Heart right ventricle (tissue), 16 donors: ENCODE measurements at places on chromosomes 16 and 17. TPM values are rescaled to one million over a fixed set of nuclear protein-coding genes. Genes with fewer than 3 reads are reported as not detected.

GRCh38 chr16:23072769-23073549, 76.3 kb downstream of the USP31 start:
- DNase-seq = no peak

DNA sequence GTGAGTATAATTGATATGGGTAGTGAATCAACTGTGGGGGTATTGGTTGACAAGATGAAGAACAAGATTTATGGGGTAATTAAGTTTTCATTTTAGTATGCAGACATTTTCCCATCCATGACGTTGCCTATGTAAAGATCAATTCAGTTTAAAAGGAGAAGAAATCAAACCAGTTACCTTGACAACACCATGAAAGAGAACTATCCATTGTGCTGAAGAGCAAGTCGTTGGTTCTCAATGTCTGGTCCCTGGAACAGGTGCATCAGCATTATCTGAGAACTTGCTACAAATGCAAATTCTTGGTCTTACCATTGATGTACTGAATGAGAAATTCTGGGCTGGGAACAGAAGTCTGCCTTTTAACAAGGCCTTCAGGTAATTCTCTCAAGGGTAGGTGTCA, 801 bp upstream of the OR4D2 start:
- no peak for DNase-seq

DNA sequence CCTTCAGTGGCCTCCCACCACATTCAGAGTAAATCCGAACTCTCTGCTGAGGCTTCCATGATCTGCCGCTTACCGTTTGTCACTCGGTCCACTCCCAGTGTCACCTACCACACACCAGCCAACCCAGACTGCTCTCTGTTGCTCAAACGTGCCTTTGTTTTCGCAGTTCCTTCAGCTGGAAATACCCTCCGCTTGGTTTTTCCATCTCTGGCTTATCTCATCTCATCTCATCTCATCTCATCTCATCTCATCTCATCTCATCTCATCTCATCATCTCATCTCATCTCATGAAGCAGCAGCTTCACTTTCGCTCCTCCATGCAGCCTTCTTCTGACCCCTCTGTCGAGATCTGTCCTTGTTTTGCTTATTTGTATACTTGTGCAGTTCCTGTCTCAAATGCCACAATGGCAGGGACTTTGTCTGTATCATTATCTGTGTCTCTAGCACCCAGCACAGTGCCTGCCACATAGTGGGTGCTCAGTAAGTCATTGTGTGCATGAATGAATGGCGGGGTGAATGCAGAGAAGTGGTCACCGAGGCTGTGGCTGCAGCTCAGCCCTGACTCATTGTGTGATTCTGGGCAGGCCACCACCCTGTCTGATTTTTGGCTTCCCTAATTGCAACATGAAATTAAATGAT, 3.8 kb upstream of the SNX20 start:
- DNase-seq = no peak

- no peak for DNase-seq
These were observed 35.1 kb upstream of the SREBF1 start for GRCh38 chr17:17871913-17872312.

DNA sequence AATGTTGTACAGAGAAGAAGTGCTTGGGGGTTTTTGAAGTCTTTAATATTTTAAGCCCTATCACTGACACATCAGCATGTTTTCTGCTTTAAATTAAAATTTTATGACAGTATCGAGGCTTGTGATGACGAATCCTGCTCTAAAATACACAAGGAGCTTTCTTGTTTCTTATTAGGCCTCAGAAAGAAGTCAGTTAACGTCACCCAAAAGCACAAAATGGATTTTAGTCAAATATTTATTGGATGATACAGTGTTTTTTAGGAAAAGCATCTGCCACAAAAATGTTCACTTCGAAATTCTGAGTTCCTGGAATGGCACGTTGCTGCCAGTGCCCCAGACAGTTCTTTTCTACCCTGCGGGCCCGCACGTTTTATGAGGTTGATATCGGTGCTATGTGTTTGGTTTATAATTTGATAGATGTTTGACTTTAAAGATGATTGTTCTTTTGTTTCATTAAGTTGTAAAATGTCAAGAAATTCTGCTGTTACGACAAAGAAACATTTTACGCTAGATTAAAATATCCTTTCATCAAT, 57.8 kb downstream of the HLF start:
- DNase-seq = no peak

GRCh38 chr17:726271-726919, 6.0 kb upstream of the TLCD3A start:
- no peak for DNase-seq

The KRT24 gene
- total RNA-seq = not detected

The OR1A1 gene
- total RNA-seq = not detected

The GPR142 gene
- total RNA-seq = not detected
